ENCODE measurements at places on chromosomes 1 and 21.

DNA sequence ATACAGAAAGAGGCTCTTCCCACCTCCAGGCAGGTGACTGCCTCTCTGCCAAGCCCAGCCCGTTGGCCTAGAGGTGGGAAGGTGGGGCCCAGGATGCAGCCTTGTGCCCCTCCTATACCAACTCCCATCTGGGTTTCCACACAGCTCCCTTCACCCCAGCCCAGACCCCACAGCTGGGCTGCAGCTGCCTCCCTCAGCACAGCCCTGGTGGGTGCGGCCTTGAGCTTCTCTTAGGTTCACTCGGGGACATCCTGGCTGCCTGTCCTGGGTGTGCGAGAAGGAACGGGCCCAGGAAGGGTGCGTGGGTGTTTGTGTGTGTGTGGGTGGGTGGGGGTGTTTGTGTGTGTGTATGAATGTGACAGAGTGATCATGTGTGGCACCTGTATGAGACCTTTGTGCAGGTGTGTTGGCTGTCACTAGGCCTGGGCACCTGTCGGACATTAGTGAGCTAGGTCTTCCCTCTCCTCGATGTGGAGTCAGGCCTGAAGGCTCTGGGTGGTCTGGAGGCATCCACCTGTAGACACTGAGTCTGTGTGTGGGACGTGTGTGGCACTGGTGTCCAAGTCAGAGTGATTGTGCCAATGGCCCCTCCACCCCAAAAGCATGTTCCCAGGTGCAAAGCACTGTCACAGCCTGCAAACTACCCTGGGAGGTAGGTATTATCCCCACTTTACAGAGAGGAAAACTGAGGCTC lies 30.7 kb downstream of the FOXO6 start:
- DNase-seq: no peak

DNA sequence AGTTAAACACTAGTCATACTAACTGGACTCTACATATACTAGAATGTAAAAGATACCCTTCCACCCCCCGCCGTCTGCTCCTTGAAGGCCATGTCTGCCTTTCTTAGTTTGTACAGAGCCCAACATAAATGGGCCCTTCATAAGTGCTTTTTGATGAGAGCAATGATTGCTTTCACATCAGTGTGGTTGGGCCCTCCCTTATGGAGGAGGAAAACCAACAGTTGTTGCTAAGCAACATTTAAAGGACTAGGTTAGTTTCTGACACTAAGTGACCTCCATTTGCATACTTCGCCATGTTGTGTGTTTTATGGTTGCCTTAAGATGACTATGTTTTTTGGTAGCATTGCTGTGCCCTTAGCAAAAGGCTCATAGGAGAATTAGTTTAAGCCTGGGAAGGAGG lies 182.0 kb upstream of the SGIP1 start:
- DNase-seq: no peak

- DNase-seq: peak; percentile 32
These were observed 78.4 kb upstream of the GPR88 start for GRCh38 chr1:100459358-100460114.

- DNase-seq: no peak
These were observed 13.0 kb downstream of the BTBD19 start for GRCh38 chr1:44821240-44821715.

DNA sequence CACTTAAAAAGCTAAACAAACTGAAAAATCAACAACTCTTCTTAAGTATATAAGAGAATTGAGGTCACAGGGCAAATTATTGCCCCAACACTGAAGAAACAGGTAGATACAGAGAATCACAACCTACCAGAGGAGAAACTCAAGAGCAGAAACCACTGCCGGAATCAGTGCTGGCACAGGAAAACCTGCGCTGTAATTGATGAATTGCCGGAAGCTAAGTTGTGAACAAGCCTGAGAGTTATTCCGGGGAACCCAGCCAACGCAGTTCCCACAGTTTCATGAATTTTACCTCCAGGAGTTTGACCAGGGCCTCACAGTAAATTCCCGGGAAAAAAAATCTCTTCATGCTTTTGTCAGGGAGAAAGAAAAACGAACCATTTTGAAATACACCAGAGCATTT lies 657.1 kb upstream of the BRINP3 start:
- DNase-seq: no peak

- DNase-seq: no peak
These were observed 53.5 kb downstream of the CAPN2 start for GRCh38 chr1:223765719-223766340.

DNA sequence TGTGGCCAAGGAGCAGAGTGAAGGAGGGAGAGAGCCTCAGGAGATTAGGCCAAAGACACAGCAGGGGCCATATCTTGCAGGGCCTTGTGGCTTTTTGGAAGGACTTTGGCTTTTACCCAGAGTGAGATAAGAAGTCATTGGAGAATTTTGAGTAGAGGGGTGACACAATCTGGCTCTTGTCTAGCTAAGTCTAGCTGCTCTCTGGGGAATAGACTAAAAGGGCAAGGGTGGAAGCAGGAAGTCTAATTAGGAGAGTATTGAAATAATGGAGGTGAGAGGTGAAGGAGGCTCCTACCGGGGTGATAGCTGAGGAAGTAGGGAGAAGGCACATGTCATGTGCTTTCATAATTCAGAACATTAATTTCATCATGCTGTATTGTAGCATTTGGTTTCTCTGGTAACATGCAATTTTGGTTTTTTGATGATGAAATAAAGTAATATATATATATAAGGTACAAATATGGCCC lies 34.3 kb upstream of the KCNA3 start:
- DNase-seq: no peak

DNA sequence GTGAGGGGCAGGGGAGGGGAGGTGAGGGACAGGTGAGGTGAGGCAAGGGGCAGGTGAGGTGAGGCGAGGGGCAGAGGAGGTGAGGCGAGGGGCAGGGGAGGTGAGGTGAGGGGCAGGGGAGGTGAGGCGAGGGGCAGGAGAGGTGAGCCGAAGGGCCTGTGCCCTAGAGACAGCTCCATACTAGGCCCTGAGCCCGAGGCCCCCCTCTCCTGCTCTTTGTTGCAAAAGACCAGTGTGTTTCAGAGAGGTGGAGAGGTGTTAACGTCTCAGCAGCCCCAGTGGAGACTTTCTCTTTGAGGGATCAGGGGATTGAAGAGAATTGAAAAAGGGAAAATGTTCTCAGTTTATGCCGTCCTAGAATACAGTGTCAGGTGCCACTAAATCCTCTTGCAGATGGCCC lies 44.2 kb downstream of the EPHB2 start:
- no peak for DNase-seq

DNA sequence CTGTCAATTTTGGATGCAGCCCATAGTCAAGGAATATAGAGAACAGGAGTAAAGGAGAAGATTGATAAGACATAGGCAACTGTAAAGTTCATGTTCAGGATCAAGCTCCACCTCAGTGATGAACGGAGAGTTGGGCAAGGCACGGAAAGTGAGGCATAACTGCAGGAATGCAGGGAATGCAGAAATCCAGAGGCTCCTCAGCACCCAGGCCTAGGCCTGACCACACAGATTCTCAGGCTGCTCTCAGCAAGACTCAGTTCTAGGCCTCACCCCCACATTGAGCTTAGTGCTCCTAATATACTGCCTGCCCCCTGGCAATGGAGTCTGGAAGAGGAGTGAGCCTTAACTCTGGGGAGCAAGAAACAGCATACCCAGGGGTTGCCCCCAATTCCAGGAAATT lies 36.3 kb upstream of the S1PR1 start:
- DNase-seq: no peak

GRCh38 chr1:66853379-66853778 lies 52.3 kb upstream of the INSL5 start:
- no peak for DNase-seq

GRCh38 chr1:59596432-59596831 lies 218.3 kb upstream of the HOOK1 start:
- no peak for DNase-seq

GRCh38 chr1:109365642-109366204 lies 32.0 kb downstream of the SORT1 start:
- DNase-seq: no peak

DNA sequence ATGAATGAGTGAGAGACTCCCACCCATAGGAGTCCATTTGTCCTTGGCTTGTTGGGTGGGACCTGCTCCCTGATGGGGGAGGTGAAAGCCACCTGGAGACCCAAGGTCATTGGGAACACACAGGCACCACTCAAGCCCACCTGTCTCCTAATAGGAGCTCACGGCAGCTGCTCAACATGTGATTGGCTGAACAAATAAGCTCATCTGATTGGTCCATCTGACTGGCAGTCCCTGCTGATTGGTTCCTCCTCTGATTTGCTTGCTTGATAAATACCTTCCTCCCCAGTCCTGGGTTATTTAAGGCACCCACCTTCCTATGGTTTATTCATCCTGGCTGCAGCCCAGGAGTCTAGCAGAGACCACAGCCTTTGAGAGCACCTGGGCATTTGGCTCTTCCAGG lies 502.9 kb downstream of the PTPRU start:
- DNase-seq: no peak

DNA sequence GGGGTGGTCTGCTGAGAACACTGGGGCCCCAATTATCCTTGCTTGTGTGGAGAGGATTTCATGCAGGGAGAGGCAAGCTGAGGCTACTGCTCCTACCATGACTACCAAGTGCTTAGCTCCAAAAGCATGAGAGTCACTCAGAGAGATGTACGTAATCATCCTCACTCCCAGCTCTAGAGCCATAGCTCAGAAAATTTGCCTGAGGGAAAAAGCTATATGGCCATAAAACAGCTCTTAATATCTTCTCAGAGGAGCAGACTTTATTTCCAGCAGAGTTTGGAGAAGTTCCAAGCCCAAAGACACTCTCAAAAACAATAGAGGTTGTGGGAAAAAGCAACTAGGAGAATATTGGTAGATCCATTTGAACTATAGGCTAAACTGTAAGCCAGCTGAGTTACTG lies 106.4 kb upstream of the PBX1 start:
- DNase-seq: no peak

- DNase-seq: no peak
These were observed 68.4 kb upstream of the IPO9 start for GRCh38 chr1:201760516-201760915.

GRCh38 chr1:93029317-93029716 lies 49.8 kb upstream of the MTF2 start:
- DNase-seq: no peak

DNA sequence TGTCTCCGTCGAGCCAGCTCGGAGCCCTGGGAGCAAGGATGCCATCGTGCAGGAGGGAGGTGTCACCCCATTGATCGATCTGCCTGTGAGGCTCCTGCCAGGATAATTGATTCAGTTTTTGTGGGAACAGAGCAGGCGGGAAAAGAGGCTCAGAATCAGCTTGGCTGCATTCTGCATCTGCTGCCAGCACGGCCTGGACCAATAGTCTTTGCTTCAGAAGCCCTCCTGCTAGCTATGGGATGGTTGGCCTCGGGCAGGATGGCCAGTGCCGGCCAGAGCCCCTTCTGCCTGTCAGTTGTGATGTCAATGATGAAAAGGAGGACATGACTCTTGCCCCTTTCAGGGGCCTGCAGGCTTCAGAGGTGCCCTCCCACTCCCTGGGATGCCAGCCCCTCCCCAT lies 39.6 kb downstream of the PTPRF start:
- DNase-seq: no peak

DNA sequence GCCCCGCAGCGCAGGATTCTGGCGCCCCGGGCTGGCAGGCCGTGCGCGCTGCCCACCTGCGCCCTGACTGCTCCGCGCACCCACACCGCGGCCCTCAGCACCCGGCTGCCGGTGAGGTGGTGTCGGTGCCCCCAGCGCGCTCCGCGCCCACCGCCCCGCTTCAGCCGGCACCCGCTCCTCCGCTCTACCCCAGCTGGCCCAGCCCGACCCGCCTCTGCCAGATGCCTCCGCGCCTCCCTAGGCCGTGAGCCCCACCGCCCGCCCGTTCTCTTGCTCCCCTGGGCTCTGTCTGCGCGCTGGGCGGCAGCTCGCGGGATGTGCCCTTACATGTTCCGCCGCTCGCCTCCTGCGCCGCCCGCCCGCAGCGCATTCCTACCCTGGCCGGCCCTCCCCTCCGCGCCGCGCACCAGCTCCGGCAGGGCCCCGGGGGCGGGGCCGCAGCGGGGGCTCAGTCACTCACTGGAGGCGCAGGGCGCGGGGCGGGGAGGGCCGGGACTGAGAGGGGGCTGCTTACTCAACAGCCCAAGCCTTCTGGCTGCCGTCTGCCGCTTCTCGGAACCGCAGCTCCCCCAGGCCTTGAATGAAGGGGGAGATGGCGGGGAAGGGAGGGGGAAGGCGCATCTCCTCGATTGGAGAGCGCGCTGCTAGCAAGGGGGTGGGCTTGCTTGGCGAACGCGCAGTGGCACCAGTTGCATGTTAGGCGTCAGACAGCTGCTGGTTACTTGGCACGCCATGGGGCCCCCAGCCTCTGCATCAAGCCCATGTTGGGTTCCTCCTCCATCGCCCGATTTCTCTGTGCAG lies at the start of gene PHLDA3:
PHLDA3 (minus strand) TSS at position 345 of the 801 bp plus-strand sequence. CDS start 402 bp downstream, outside the sequence.
- DNase-seq: no peak

GRCh38 chr1:43043695-43044094 lies 85.0 kb upstream of the SLC2A1 start:
- DNase-seq: no peak

DNA sequence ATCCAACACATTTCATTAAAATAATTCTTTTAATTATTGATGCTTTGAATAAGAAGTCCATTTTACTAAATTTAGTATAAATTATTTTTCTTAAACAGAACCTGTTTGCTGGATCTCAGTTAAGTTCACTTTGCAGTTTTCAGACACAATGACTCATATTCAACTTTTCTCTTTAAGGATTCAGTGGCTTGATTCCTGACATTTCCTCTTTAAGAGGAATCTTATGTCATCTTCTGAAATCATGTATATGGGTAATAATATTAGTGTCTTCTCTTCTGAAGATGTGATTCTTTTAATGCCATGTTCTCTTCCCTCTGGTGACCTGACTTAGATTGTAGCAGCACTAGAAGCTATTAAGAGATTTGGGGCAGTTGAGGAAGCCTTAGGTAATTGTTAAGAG lies 12.6 kb downstream of the CREG1 start:
- no peak for DNase-seq

- no peak for DNase-seq
These were observed 49.2 kb downstream of the RALGPS2 start for GRCh38 chr1:178774263-178774662.

GRCh38 chr1:246930830-246931548 lies 759 bp downstream of the AHCTF1 start:
- peak; percentile 10 for DNase-seq

DNA sequence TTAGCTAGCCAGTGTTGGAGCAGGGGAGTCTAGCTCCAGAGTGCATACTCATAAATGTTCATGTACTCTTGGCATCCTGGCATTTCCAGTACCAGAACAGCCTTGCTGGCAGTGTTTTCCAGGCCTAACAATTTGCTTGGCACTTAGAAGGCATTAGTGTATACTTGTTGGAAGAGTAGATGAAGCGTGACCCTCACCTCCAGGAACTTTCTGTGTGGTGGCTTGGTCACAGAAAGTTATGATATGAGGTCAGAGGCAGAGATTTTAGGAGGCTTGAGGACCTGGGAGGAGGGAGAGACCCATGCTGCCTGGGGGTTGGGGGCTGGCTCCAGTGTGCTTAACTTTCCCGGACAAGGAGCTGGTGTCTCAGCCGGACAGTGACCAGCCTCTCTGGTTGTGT lies 52.7 kb upstream of the GCLM start:
- no peak for DNase-seq

Data from stimulated activated CD8-positive, alpha-beta memory T cell treated with anti-CD3 and anti-CD28 coated beads, Interleukin-4, amount 100 ng/mL, for 1 hour (primary cell).